ENCODE measurements at places on chromosomes 3 and 15.

DNA sequence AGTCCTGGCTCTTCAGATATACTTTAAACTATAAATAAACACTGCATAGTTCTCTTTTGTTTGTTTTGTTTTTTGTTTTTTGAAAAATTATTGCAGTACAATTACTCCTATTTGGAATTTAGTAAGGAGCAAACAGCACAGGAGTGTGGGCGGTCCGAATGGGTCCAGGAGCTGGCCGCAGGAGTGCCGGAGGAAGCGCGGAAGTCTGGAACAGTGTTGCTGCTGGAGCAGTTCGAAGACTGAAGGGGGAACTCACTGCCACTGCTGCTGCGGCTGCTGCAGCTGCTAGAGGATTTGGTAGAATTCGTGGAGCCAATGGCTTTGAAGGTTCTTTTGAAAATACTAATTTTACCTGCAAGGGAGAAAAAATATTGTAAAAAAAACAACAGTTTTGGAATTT, 329.9 kb downstream of the ZNF385D start:
- no peak for DNase-seq

DNA sequence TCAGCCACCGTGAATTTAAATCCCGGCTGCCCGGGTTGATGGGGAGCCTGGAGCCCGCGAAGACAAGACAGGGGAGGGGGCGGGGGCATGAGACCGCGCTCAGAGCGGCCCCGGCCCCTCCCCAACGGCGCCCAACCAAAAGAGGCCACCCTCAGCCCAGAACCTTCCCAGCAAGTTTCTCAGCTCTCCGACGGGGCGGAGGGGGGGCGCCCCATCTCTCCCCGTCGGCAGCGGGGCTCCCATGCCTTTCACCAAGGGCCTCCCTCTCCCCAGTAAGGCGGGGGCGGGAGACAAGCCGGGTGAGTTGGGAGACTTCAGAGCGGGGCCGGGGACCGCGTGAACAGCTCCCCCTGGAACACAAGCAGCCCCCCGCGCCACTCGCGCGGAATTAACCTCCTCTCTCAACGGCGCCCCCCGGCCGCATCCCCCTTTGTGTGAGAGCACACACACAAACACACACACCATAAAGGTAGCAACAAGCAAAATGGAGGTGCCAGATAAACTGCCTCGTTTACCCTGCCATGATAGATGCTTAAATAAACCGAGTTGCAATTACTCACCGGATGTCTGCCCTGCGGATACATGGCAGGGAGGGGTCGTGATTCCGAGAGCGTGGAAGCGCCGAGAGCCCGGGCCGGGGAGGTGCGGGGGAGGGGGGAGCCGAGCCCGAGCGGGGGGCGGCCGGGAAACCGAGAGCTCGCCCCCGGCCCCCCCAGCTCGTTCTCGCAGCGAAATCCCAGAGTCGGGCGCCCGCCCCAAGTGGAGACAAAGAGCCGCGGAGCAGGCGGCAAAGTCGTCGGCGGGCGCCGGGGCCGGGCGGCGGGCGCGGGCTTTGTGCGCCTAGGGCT, 1.3 kb downstream of the TLE3 start:
- DNase-seq: peak; percentile 78

DNA sequence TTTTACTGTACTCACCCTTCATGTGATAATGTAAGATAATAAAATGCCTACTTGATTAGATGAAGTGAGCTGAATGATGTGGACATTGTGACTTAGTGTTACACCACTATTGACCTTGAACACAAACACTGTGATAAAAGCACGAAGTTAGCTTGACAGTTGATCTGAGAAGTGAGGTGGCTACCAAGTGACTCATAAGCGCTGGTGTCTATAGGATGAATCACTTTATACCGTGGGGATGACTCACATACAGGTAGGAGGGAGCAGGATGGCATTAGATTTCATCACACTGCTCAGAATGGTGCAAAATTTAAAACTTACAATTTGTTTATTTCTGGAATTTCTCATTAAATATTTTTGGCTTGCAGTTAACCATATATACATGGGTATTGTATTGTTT, 174.7 kb upstream of the CNTN3 start:
- no peak for DNase-seq

- DNase-seq: peak; percentile 65
These were observed 1.2 kb downstream of the PHLDB2 start for GRCh38 chr3:111859974-111860859.

- no peak for DNase-seq
These were observed 343.0 kb downstream of the ZBTB20 start for GRCh38 chr3:114804099-114804498.

GRCh38 chr3:48835650-48836366, 11.9 kb downstream of the PRKAR2A start:
- peak; percentile 7 for DNase-seq

DNA sequence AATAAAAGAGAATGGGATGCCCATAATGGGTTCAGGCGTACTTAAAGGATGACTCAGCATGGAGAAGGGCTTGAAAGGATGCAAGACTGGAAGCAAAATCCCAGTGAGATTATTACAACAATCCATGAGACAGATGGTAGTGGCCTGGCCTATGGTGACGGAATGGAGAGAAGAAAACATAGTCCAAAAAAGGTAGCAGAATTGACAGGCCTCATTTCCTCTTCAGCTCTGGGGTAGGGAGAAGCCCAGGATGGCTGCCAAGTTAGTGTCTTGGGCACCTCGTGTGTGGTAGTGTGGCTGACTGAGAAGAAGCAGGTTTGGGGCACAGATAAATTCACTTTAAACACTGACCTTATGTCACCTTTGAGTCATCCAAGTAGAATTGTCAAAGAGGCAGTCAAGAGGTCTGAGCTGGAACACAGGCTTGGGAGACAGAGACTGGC, 18.1 kb downstream of the MB21D2 start:
- DNase-seq: no peak

GRCh38 chr3:128426128-128426921, 40.4 kb downstream of the DNAJB8 start:
- peak; percentile 88 for DNase-seq

DNA sequence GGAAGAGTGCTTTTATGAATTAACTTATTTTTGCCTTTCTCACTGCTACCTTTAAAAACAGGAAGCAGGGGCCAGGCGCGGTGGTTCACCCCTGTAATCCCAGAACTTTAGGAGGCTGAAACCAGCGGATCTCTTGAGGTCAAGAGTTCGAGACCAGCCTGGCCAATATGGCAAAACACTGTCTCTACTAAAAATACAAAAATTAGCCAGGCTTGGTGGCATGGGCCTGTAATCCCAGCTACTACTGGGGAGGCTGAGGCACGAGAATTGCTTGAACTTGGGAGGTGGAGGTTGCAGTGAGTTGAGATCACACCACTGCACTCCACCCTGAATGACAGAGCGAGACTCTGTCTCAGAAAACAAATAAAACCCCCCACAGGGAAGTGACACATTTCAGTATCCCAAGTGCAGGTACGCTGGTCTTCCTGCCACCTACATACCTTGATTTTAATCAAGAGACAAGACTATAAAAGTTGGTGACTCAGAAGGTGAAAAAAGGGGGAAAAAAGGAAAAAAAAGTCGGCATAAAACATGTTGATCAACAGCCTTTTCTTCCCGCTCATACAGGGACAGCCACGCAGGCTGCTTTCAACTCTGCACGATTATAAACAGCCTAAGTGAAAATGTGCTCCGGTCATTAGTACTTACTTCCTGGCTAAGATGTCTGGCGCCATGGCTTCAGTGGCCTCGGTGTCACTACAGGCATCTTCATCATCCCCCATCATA, 18.8 kb downstream of the PPP1R2 start:
- no peak for DNase-seq

- DNase-seq: peak; percentile 12
These were observed 30.1 kb upstream of the ARL8B start for GRCh38 chr3:5092018-5092417.

DNA sequence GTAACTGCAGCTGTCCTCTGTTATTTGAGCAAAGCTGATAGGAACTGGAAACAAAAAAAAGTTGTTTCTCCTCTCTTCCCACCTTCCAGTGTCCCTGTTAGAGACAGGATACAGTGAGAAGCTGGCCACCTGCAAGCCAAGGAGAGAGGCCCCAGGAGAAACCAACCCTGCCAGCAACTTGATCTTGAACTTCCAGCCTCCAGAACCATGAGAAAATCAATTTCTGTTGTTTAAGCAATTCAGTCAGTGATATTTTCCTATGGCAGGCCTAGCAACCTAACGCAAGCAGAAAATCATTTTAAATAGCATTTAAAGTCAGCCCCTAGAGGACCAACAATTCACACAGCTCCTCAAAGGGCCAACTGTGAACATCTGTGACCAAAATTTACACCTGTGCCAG, 291.3 kb downstream of the OXSM start:
- DNase-seq: no peak

GRCh38 chr3:187183903-187184302, 13.4 kb upstream of the RTP1 start:
- DNase-seq: no peak

DNA sequence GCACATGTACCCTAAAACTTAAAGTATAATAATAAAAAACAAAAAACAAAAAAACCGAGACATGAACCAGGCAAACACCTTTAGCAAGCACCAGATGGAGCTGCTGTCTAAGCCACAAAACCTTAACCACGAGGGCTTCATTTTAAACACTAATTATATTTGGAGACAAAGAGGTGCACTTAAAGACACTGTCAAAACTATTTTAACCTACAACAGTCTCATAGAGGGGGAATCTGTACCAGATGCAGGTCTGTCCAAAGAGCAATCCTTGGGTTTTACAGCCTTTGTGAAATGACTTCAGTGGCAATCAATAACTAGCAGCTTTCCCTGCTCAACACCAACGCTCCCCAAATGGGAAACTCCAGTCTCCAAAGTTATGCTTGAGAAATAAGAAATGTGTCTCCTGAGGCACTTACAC, 115.7 kb upstream of the TSPAN3 start:
- no peak for DNase-seq

GRCh38 chr15:93072411-93073394, 16.3 kb downstream of the RGMA start:
- peak; percentile 52 for DNase-seq

DNA sequence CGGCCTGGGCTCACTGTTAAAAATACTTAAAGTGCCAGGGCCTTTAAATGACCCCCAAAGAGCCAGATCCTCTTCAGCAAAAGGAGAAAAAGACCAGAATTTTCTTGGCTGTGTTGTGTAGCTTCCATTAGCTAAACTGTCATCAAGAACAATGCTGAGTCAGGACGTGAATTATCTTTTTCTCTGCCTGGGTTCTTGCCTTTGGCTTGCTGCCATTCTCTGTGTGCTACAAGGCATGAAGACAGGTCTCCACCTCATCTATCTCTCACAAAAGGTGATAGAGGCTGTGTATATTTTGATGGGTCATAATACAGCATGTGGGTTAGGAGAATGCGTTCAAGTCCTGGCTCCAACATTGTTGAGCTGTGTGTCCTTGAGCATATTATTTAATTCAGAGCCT, 52.4 kb upstream of the SELENOK start:
- no peak for DNase-seq

DNA sequence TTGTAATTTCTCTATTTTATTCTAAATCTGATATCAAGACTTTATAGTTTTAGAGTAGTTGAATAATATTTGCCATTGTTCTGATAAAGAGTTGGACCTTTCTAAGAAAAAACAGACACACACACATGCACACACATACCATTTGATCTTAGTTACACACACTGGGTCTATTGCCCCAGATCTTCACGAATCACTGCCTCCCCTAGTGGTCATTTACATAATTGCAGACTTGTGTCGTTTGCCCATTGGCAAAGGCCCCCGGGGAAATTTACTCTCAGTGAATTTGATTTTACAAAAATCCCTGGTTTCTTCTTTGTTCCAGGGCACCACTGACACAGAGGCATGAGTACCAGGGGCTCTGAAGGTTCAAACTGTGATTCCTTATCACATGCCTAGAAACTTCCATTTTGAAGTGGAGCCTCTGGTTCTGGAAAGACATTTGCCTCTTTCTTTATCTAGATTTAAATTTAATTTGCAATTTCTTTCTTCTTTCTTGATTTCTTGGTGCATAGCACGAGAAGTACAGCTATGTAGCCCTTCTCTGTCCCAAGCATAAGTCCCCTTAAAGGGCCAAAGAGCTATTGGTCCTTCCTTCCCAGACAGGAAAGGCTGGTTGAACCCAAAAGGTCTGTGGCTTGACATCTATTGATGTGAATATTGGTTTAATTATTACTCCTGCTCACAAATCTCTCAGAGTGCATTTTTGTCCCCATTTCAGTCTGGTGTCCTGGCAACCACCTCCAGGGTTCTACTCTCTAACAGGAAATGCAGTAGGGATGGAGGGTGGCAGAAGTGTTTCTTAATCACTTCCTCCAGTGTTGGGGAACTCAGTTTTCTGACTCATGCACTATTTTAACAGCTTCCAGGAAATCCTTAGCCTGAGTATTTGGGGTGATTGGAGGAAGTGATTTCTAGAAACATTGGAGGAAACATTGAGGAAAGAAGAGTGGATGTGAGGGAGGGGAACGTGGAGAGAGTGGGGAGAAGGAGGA, 32.4 kb upstream of the SLC6A11 start:
- DNase-seq: no peak

- no peak for DNase-seq
These were observed 24.2 kb downstream of the DENND4A start for GRCh38 chr15:65767895-65768294.

DNA sequence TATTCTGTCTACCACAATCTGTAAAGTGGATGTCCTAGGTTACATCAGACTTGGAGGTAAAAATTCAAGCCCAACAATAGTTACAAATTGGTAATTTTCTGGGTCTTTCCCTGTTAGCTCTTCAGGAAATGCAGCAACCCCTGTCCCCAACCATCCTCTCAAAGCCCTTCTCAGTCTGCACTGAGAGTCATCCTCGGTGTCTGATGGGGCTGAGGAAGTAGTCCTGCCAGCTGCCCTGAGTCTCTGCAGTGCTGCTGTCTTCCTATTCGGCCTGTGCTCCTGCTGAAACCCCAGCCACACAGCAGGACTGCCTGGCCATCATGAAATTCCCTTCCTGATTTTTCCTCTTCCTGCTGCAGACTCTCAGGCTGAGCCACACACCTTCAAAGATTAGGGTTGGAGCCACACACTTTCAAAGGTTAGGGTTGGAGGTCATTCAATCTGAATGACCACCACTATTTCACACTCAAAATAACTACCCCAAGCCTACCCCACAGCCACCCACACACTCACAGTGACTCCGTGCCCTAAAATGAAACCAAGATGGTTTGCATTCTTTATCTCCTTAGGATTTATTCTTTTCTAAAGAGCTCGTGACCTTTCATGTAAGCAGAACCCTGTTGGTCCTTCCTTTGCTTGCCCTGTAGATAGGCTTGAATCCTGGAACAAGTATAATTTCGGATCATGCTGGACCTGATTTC, 17.6 kb downstream of the TRIM42 start:
- no peak for DNase-seq

- DNase-seq: peak; percentile 64
These were observed 327.4 kb downstream of the SHQ1 start for GRCh38 chr3:72520690-72521308.

DNA sequence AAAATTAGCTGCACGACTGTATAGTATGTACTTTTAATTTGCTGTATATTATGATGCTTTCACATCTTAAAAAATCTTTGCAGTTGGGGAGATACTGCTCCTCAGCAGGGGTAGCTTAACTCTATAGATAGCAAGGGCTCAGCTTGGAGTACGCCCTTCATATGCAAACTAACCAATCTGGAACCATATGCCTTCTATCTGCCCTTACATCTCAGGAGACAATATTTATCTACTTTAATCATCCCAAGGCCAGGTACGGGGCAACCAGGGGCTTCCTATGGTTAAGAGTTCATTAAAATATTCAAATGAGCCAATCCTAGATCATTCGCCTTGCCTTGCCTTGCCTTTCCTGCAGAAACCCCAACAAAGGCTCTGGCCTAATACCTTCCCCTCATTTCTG, 204.1 kb upstream of the ZBTB20 start:
- no peak for DNase-seq

GRCh38 chr3:110974902-110975301, 96.7 kb upstream of the NECTIN3 start:
- no peak for DNase-seq
